ENCODE measurements at places on chromosomes 3 and 15. TPM values are rescaled to one million over a fixed set of nuclear protein-coding genes. Genes with fewer than 3 reads are reported as not detected.

Gene CHRNA7
- total RNA-seq = 1.5 TPM

Gene VGLL3
- total RNA-seq = 170 TPM

DNA sequence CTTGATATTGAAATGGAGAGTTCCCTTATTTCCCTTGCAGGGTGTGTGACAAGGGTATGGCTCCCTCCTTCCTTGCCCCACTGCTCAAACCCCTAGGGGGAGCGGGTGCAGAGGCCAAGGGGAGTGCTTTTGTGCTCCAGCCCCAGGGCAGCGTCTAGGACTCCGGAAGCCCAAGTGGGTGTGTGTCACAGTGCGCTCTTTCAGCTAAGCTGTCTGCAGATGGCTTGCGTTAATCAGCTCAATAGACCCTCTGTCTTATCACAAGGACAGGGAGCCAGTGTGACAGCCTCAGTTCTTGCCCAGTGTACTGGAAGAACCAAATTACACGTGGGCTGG lies 523.6 kb upstream of the LMCD1 start:
- no peak overlapping the region for H3K27ac ChIP-seq
- H3K36me3 ChIP-seq = no peaks in the 10 kb centered on the region
- DNase-seq = no peak
- H3K4me3 ChIP-seq = peak overlapping the region; percentile 44
- peaks cover 18% of the 10 kb centered on the region for H3K4me1 ChIP-seq

DNA sequence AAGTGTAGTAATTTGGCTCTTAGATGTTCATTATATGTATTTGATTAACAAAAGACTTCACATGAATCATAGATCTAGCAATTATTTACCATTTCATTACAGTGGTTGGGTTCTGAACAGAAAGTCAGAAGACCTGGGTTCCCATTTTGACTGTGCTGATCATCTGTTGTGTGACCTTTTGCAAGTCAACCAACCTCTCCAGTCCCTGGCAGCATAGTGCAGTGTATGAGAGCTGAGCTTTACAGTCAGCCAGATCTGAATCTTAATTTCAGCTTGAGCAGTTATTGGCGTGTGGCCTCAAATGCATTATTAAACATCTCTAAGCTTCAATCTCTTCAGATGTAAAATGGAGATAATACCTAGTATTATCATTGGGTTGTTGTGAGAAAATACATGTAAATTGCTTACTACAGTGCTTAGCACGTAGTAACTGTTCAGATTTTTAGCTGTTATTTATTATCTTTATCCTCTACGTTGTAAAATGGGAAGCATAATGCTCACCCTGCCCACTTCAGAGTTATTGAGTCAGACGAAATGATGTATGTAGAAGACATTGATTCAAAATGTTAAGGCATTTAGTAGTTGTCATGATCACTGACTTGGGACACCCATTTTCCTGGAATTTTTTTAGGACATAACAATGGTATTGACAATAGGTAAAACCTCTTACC lies 104.0 kb downstream of the KLHL25 start:
- H3K27ac ChIP-seq = peak overlapping the region; percentile 46
- peaks cover 31% of the 10 kb centered on the region for H3K4me1 ChIP-seq
- no peaks in the 10 kb centered on the region for H3K27me3 ChIP-seq
- H3K4me3 ChIP-seq = peak overlapping the region; percentile 23
- no peak for DNase-seq

GRCh38 chr3:139044366-139045210 lies at the start of gene PRR23C:
PRR23C (minus strand) TSS chr3:139044892; CDS start chr3:139044620, 272 bp downstream.
- DNase-seq = no peak
- no peak within 1 kb of the TSS for H3K4me3 ChIP-seq
- H3K4me1 ChIP-seq = no peaks in the 10 kb centered on the region
- H3K27me3 ChIP-seq = peaks cover 8% of the 10 kb centered on the region
- no peak within 1 kb of the TSS for H3K27ac ChIP-seq

DNA sequence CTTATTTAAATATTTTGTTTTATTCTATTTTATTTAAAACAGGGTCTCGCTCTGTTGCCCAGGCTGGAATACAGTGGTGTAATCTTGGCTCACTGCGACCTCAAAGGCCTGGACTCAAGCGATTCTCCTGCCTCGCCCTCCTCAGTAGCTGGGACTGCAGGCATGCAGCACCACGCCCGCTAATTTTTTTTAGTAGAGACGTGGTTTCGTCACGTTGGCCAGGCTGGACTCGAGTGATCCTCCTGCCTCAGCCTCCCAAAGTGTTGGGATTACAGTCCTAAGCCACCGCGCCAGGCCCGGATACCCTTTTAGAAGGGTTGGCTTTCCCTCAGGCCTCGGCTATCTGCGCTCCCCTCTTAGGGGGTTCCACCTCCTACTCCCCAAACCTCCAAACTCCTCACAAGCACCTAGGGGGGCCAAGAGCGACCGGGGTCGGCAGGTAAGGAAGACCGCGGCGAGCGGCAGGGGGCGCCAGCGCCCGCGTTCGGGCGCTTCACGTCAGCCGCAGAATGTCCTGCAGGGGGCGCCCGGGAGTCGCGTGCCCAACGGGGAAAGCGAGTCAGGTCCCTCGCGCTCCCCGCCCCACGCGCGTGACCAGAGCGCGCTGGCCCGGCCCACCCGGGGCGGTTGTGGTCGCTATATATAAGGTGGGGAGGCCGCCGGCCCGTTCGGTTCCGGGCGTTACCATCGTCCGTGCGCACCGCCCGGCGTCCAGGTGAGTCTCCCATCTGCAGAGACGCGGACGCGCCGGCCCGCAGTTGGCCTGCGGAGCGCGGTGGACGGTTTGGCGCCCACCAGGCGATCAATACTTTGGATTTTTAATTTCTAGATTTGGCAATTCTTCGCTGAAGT lies 51.8 kb upstream of the GATM start:
- H3K27ac ChIP-seq = no peak overlapping the region
- peaks cover 8% of the 10 kb centered on the region for H3K4me1 ChIP-seq
- no peaks in the 10 kb centered on the region for H3K36me3 ChIP-seq
- no peak for DNase-seq
- peak overlapping the region; percentile 35 for H3K4me3 ChIP-seq

DNA sequence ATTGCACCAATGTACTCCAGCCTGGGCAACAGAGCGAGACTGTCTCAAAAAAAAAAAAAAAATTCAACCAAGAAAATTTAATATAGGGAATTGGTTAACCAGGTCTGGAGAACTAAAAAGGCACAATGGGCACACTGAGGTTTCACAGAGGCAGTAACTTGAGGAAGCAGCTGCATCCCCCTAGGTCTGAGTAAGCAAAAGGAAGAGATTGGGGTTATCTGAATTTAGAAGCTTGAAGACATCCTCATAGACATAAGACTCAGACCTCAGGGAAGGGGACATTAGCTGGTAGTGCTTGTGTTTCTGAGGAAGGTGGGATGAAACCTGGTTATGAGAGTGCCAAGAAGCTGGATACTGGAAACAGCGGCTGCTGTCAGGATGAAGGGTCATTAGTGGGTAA lies 50.1 kb upstream of the LEKR1 start:
- H3K36me3 ChIP-seq = no peaks in the 10 kb centered on the region
- peaks cover 57% of the 10 kb centered on the region for H3K4me1 ChIP-seq
- H3K4me3 ChIP-seq = no peak overlapping the region
- no peak for DNase-seq
- H3K27me3 ChIP-seq = no peaks in the 10 kb centered on the region
- H3K27ac ChIP-seq = peak overlapping the region; percentile 62

- no peak for DNase-seq
- H3K4me3 ChIP-seq = no peak overlapping the region
- H3K36me3 ChIP-seq = peaks cover 3% of the 10 kb centered on the region
- peaks cover 63% of the 10 kb centered on the region for H3K4me1 ChIP-seq
Measured at GRCh38 chr15:85545185-85545584, 164.8 kb downstream of the AKAP13 start.

- H3K27ac ChIP-seq = no peak overlapping the region
- DNase-seq = no peak
- no peak overlapping the region for H3K4me3 ChIP-seq
Measured at GRCh38 chr3:169675091-169675490, 11.6 kb upstream of the MECOM start.

DNA sequence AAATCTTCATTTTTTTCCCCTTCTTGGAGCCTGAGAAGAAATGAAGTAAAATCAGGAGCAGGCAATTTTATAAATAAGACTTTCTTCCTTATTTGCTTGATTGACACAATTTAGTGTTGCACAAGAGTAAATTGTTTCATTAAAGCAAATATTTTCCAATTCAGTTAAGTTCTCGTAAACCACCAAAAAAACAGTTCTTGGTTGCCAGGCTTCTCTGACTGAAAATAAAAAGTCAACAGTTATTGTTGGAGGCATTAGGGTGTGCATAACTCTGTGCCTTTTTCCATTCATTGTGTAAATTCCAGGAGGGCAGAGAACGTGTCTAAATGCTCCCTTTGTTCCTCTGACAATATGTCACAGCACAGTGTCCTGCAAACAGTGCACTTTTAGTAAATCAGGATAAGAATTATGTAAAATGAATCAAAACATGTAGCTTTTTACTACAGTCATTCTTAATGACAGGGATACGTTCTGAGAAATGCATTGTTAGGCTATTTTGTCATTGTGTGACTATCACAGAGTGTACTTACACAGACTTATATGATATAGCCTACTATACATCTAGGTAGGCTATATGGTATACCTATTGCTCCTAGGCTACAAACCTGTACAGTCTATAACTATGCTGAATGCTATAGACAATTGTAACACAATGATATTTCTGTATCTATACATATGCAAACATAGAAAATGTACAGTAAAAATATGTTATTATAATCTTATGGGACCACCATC lies at the start of gene CP:
Gene CP, minus strand, starts transcription at position 47 of the 735 bp plus-strand sequence. Its CDS starts 37 bp downstream, at position 10.
- no peaks in the 10 kb centered on the region for H3K36me3 ChIP-seq
- H3K27ac ChIP-seq = no peak within 1 kb of the TSS
- no peak for DNase-seq
- peaks cover 22% of the 10 kb centered on the region for H3K4me1 ChIP-seq
- H3K27me3 ChIP-seq = no peaks in the 10 kb centered on the region
